ENCODE measurements at places on chromosomes 7 and 10. TPM values are rescaled to one million over a fixed set of nuclear protein-coding genes. Genes with fewer than 3 reads are reported as not detected.

The CYP26A1 gene
- total RNA-seq: 5.6 TPM

The GATA3 gene
- 0.26 TPM for total RNA-seq

DNA sequence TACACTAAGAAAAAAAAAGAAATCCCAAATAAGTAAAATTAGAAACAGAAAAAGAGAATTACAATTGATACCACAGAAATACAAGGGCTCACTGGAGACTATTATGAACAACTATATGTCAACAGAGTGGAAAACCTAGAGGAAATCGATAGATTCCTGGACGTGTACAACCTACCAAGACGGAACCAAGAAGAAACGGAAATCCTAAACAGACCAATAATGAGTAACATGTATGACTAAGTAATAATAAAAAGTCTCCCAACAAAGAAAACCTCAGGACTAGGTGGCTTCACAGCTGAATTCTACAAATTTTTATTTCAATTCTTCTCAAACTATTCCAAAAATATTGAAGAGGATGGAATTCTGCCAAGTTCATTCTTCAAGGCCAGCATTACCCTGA lies 13.9 kb downstream of the DIP2C start:
- DNase-seq: no peak

DNA sequence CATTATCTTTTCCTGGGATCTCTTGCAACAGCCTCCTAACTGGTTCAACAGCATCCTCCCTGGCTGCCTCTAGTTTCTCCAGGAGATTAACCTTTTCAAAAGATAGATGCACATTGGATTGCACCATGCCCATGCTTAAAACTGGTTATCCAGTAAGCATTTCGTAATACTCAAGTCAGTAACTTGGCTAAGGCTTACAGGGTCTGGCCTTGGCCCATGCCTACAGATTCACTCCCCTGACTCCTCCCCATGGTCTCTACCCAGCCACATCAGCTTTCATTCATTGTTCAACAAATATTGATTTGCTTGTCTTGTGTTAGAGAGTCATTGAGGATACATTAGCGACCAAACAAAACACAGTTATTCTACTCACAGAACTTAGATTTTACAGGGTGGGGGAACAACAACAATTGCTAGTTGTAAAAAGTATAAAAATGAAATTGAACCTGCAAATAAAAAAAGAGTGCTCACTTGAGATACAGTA lies 1.8 kb upstream of the KIF20B start:
- DNase-seq: no peak

- peak; percentile 82 for DNase-seq
Measured at GRCh38 chr10:3486346-3487065, 298.5 kb downstream of the KLF6 start.

- no peak for DNase-seq
Measured at GRCh38 chr7:2360796-2361195, 6.2 kb downstream of the EIF3B start.

- DNase-seq: no peak
Measured at GRCh38 chr10:61023053-61023452, 79.1 kb upstream of the RHOBTB1 start.

- DNase-seq: peak; percentile 11
Measured at GRCh38 chr10:24721229-24722106, 2.2 kb downstream of the ARHGAP21 start.

Data from body of pancreas (tissue), 4 donors.